ENCODE measurements at places on chromosomes 1 and 21. TPM values are rescaled to one million over a fixed set of nuclear protein-coding genes. Genes with fewer than 3 reads are reported as not detected.

PSMB2 gene
- 206 TPM for total RNA-seq

NKAIN1 gene
- total RNA-seq, result not detected

ADIPOR1 gene
- total RNA-seq, result 113 TPM

BTBD19 gene
- total RNA-seq, result 7.3 TPM

OR2T2 gene
- not detected for total RNA-seq

LMOD1 gene
- 0.74 TPM for total RNA-seq

VAV3 gene
- 1.7 TPM for total RNA-seq

IFI44 gene
- 4.3 TPM for total RNA-seq

DNA sequence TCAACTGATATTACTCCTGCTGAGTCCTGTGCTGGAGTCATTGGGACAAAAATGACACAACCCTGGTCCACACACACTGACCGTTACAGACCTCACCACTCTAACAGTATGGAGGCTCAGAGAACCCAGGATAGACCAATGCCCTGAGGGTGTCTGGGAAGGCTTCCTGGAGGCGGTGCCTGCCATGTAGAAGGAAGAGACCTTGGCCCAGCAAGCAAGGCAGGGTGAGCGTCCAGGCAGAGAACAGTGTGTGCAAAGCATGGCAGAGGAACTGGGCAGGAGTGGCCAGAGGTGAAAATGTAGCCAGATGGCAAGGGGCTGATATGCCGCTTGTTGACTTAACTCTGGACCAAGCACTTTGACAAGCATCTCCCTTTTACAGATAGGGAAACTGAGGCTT is 85.5 kb downstream of the VWA5B1 start:
- no peak for DNase-seq

DNA sequence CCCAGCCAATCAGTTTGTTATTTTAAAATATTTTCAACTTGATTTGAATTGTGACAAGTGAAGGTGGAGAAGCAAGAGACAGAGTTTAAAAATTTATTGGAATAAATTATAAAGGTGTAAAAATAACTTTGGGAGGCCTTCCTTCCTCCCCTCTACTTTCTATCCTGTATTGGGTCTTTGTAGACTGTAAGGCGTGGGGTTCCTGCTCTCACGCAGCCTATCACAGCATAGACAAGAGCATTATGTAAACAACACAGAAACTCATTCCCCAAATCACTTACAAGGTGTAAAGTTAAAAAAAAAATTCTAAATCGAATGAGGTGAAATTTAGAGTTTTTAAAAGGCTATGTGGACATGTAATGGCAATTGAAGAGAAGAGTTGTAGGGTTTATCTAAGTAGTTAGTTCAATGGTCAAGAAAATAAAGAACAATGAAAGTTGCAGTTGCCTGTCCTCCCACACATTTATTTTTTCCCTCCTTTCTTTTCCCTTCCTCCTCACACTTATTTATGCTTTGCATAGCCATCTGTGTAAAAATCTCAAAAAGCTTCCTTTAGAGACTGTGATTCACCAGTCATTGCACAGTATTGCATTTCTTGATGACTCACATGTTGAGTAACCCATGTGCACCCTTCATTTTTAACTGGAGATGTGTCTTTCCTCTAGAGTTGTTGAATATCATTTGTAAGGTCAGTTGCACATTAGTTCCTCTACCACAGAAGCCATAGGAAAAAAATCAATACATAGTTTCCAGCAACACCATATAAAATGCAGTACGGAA is 242.2 kb downstream of the PTPRC start:
- DNase-seq, result peak; percentile 75

GRCh38 chr1:32208891-32209328 is at the start of gene DCDC2B:
Gene DCDC2B, plus strand, starts transcription at chr1:32209089. Its CDS starts 5 bp downstream, at chr1:32209094.
- DNase-seq, result peak; percentile 83

- no peak for DNase-seq
Observed at GRCh38 chr1:30764396-30764795, 6.8 kb upstream of the LAPTM5 start.

DNA sequence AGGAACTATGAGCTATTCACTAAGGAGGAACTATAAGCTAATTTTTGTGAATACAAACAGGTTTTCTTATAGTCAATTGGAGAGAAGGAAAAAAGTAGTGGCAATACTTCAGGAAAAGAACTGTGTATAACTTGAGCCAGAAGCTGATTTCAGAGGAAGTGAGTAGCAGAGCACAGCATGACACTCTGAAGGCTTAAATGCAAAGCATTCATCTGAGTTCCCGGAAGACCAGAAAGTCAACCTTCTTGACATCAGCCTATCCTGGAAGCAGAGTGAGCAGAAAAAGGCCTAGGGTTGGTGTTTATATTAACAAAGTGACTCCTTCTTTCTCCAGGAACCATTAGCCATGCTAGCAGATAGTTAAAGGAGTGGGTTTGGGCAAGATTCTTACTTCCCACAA is 545.2 kb downstream of the MRPL39 start:
- DNase-seq, result no peak

- DNase-seq, result no peak
Observed at GRCh38 chr21:45880097-45881068, 101.2 kb upstream of the COL6A1 start.

DNA sequence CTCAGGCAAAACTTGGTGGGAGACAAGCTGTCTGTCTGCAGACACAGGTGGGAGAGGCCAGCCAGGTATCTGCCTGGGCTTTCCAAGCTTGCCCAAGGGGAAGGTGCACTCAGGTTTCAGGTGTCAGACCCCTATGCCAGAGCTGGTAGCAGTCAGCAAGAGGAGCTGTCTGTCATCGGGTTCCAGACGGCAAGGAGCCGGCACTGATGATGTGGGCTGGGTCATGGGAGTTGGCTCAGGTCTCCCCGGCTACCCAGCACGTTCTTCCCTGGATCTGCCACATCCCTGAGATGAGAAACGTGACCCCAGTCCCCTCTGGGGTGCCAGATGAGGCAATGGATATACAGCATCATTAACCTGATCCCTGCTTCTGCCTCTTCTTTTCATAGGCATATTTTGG is 23.0 kb downstream of the TMCC2 start:
- DNase-seq, result no peak

- DNase-seq, result peak; percentile 60
Observed at GRCh38 chr1:93661829-93662474, 19.7 kb downstream of the BCAR3 start.

DNA sequence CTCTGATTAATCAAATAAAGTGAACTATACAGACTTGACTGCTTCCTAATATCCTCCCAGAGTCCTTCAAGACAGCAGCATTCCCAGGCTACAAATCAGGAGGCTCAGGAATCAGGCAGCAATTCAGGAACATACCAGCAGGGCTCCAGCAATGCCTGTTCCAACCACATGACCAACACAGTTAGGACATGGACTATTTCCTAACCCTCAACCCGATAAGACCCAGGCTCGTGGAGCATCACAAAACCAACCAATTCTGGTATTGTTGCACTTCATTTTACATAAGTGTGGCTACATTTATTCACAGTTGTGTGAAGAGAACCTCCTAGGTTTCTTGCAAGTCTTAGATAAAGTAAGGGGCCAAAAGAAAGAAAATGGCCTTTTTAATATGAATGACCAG is 546.2 kb upstream of the ADGRL2 start:
- DNase-seq, result no peak

GRCh38 chr1:42170779-42171621 is 6.5 kb upstream of the GUCA2A start:
- DNase-seq, result no peak

- DNase-seq, result no peak
Observed at GRCh38 chr21:46385846-46386733, 62.1 kb downstream of the PCNT start.

DNA sequence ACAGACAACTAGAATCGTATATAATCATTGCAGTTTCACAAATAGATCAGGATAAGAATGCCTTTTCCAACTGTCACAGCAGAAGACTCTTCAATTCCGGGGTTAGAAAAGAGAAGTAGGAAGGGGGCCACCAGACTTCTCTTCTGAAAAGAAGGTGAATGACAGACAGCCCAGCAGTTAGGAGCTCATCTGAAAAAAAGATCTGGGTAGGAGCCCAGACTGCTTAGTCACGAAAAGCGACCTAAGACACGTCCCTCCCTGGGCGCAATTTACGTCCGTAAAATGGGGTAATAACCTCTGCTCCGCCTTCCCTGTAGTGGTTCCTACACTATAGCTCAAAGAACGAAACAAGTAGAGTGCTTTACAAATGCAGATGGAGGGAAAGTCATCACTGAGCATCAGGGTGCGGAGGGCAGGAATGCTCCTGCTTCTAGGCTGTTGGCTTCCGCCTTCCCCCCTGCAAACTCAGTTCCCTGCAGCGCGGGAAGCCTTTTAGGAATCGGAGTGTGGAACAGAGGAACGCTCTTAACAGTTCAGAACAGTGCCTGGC is 582 bp downstream of the ORC1 start:
- no peak for DNase-seq

DNA sequence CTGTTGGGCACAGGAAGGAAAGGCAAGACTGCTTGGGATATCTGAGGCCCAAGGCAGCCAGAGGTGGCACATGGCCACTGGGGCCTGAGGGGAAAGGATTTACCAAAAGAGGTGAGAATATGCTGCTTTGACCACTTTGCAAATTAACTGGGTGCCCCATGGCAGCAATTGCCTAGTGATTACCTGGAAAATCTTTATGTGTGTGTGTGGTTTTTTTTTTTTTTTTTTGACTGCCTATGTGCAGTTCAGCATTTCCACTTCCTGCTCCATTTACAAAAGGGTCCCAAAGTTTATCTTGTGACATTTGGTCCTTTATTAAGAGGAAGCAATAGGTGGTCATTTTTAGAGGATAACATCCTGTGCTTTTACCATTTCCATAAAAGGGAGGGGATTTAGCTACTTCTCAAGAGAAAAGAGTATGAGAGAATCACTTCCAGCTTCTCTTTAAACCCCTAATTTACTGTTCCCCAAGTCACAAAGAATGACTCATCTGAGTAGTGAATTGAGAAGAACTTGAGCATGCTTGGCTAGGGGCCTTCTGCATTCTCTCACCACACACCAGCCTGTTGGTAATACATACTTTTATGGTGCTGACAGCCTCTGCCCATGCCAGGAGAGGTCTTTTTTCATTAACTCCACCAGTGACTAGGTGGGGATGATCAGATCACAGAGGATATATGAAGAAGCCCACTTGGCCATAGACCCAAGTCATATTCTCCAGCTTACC is 52.1 kb downstream of the SYDE2 start:
- no peak for DNase-seq

- peak; percentile 55 for DNase-seq
Observed at GRCh38 chr1:223670458-223671159, 5.1 kb upstream of the CAPN8 start.

DNA sequence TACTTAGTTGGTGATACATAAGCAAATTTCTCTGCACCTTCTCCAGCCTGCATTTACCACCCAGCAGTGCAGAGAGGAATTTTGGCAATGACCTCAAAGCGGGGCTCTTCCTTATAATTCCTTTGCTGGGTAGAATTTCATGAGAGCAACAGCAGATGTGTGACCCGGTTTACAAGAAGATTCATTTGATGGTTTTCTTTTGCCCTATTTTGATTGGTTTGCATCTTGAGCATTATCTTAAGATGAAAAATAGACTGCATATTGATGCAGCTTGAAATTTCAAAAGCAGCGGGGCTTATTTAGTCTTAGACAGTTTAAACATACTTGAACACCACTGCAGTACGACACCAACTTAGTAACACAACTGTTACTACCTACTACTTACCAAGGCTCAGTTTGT is 378.9 kb downstream of the TTLL7 start:
- no peak for DNase-seq

- no peak for DNase-seq
Observed at GRCh38 chr1:117110774-117111173, 10.8 kb downstream of the TRIM45 start.

DNA sequence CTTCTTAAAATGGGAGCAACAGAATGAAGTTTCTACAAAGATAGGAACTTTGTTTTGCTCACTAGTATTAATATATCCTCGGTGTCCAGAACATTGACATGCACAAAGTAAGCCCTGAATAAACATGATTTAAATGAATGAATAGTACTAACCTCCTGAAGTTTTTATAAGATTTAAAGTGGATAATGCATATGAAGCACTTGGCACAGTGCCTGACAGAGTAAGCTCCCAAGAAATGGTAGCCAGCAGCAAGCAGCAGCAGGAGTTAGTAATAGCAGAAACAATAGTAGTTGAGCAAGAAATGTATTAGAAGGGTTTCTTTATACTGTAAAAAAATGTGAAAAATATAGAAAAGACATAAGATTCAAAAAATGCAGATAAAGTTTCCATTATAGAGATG is 258.1 kb upstream of the C1orf87 start:
- DNase-seq, result no peak

GRCh38 chr1:69833536-69833935 is 265.8 kb downstream of the LRRC7 start:
- DNase-seq, result no peak

DNA sequence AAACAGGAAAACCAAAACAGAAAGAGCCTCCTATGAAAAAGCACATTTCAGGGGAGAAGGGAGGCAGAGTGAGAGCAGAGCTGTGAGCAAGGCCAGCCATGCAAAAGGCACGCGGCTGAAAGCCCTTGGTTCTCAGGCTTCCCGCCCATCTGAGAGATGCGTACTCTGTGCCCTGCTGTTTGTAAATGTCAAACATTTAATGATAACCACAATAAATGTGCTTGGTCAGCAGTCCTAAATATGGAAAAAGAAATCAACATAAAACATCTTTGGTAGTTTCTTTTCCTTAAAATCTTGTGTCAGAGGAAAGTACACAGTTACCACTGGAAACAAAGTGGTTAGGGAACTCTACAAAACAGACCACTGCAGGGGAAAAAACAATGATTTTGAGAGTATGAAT is 283.1 kb downstream of the DSCAM start:
- no peak for DNase-seq

DNA sequence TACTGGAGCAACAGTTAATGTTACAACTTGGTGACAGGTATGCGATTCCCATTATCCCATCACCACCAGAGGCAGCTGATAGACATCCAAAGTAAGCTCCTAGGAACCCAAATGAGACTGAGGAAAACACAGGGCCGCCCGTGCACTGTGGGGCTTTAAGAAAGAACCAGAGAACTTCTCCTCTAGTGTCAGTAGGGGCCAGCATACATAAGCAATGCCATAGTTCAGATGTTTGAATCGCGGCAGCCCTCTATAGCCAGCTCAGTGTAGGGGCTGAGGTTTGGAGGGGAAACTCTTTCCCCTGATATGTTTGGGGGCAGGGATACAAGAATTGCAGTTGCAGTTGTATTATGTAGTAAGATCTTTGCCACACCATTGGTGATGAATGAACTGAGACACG is 593.3 kb upstream of the NCAM2 start:
- no peak for DNase-seq

DNA sequence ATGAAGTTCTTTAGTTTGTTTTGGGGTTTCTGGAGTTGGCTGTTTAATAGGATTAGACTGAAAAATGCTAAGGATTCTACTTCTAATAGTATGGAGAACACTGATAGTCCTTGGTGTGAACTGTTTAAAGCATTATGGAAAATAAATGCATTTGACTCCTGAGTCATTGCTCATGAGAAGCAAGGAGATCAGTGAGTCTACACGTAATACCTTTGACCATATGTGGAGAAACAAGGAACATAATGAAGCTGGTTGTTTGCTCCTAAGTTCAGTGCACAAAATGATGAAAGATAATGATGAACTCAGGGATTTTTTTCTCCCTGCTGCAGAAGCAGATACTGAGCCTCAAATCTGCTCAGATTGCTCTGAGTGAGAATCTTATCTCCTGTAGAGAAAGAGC is 158.9 kb upstream of the COL11A1 start:
- no peak for DNase-seq
